Diencephalon (tissue), 1 donor: ENCODE measurements at places on chromosomes 4 and X. TPM values are rescaled to one million over a fixed set of nuclear protein-coding genes. Genes with fewer than 3 reads are reported as not detected.

ADH1C gene
- not detected for total RNA-seq

MAGEA6 gene
- total RNA-seq, result not detected

TMEM144 gene
- 9.7 TPM for total RNA-seq

GPRASP2 gene
- 125 TPM for total RNA-seq

CSN1S1 gene
- total RNA-seq, result not detected
